ENCODE measurements at places on chromosomes 1 and 21.

GRCh38 chr1:37947364-37947763 lies 511 bp upstream of the INPP5B start:
- peak overlapping the region; percentile 100 for H3K27ac ChIP-seq
- no peaks in the 10 kb centered on the region for H3K27me3 ChIP-seq
- H3K4me1 ChIP-seq: peaks cover 15% of the 10 kb centered on the region

DNA sequence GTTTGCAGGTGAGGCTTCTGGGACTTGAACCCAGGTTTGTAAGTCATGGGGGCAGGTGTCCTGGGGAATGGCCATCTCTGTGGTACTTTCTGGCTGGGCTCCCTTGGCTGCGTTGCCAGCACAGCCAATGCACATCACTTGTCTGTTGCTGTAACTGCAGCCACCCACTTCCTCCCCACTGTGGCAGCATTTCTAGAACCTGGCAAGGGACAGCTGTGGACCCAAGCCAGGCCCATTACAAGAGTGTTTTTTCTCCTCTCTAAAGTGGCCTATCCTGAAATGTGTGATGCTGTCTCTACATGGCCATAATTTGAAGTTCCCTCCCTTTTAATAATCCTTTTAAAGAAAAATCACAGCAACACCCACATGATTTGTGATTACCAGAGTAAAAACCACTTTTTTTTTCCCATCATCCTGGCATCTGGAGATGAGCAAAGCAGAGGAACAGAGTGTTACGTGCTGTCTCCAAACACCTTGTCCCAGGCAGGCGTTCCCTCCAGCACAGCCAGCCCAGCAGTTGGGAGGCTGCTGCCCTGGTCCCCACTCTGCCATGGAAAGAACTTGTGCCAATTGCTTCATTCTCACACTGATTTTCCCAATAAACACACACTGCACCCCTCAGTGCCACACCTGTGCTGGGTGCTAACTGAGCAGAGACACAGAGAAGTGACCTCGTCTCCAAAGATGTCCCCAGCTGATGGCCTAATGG lies 360.6 kb upstream of the USP24 start:
- no peaks in the 10 kb centered on the region for H3K4me1 ChIP-seq
- H3K36me3 ChIP-seq: no peaks in the 10 kb centered on the region
- H3K4me3 ChIP-seq: no peak overlapping the region
- H3K27me3 ChIP-seq: peaks cover 6% of the 10 kb centered on the region
- no peak for DNase-seq
- H3K27ac ChIP-seq: no peak overlapping the region

GRCh38 chr21:44946254-44947041 lies 6.6 kb downstream of the SLX9 start:
- H3K4me3 ChIP-seq: no peak overlapping the region
- peaks cover 11% of the 10 kb centered on the region for H3K36me3 ChIP-seq
- peaks cover 23% of the 10 kb centered on the region for H3K4me1 ChIP-seq

DNA sequence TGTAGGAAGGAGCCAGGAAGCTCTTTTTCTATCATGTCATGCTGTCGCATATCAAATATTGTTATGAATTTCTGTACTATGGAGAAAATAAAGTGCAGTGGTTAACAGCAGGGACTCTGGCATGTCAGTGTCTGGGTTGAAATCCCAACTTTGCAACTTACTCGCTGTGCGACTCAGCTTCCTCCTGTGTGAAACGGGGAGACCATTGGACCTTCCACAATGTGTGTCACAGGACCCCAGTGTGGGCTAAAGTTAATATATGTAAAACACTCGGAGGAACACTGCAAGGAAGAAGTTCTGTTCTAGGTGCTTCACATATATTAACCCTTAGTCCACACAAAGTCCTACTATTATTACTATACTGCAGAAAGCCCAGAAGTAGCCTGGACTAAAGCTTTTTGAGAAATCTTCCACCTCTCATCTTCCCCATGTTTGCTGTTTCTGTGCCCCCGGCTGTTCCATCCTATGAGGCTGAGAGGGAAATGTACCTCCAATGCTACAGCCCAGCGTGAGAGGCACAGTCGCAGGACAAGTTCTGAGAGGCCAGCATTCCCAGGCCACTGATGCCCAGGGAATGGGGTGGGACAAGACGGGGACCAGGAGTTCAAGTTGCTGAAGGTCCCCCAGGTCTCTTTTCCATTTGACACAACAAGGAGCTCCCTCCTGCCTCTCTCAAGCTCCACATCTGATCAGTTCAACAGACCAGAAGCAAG lies 1.9 kb downstream of the CHIT1 start:
- no peak for DNase-seq
- H3K36me3 ChIP-seq: no peaks in the 10 kb centered on the region
- no peak overlapping the region for H3K4me3 ChIP-seq
- peaks cover 7% of the 10 kb centered on the region for H3K27me3 ChIP-seq
- H3K27ac ChIP-seq: no peak overlapping the region

DNA sequence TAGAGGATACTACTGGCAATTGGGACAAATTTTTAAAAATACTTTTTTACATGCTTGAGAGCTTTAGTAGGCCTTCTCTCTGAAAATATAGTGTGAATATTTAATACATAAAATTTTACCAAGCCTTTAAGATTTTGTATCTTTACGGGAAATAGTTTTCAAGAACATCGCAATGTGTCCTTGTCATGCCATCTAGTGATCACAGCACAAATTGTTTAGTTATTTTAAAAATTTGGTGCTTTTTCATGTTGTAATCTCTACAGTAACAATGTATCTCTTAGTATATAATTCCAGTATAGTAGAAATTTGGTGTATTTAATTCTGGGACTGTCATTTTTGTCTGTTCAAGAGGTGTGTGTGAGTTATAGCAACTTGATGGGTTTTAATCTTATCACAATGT lies 6.7 kb downstream of the CDC7 start:
- no peak overlapping the region for H3K27ac ChIP-seq
- peaks cover 21% of the 10 kb centered on the region for H3K4me1 ChIP-seq
- no peaks in the 10 kb centered on the region for H3K27me3 ChIP-seq

GRCh38 chr1:155015527-155016230 lies 13.1 kb downstream of the ZBTB7B start:
- H3K27me3 ChIP-seq: peaks cover 5% of the 10 kb centered on the region
- H3K4me1 ChIP-seq: peaks cover 48% of the 10 kb centered on the region

- H3K27ac ChIP-seq: peak overlapping the region; percentile 90
- H3K27me3 ChIP-seq: peaks cover 4% of the 10 kb centered on the region
- DNase-seq: no peak
These were observed 897 bp downstream of the SLC25A24 start for GRCh38 chr1:108199201-108199691.

DNA sequence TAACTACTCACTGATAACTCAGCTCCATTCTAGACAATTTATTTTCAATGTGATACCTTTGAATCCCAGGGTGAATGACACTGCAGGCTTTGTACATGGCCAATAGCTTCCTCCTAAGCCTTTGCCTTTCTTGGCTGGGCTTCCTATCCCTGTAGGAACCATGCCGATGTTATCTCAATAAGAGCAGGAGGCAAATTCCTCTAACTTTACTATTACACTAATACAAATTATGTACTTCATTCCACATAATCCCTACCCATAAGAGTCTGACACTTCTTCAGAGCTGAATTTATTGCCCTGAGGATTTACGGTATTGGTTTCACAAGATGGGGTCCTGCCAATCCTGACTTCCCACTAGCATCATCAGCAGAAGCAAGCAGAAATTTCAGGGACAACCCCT lies 14.0 kb downstream of the TGFBR3 start:
- peaks cover 25% of the 10 kb centered on the region for H3K4me1 ChIP-seq
- peaks cover 51% of the 10 kb centered on the region for H3K27me3 ChIP-seq
- DNase-seq: no peak
- H3K4me3 ChIP-seq: no peak overlapping the region

DNA sequence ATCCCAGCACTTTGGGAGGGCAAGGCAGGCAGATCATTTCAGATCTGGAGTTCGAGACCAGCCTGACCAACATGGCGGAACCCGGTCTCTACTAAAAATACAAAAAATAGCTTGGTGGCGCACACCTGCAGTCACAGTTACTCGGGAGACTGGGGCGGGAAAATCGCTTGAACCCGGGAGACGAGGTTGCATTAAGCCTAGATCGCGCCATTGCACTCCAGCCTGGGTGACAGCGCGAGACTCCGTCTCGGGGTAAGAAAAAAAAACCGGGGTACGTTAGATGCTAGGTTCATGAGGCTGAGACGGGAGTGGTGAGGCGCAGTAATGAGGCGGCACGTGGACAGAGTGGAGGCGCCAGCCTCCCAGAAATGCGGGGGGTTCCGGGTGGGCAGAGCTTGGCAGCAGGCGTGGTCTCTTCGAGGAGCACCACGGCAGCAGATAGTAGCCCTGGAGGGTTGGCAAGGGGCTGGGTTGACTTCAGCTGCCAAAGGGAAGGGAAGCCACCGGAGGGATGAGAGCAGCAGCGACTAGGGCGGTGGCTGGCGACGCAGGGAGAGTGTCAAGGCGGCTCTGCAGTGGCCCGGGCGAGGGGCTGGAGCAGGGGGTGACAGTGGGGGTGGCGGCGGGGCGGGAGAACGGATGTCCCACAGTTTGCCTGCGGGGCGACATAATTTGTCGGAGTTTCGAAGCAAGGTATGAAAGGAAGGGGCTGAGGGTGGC lies 832 bp downstream of the MRPL20 start:
- H3K4me1 ChIP-seq: peaks cover 23% of the 10 kb centered on the region
- DNase-seq: no peak
- peak overlapping the region; percentile 95 for H3K27ac ChIP-seq
- peak overlapping the region; percentile 93 for H3K4me3 ChIP-seq
- H3K27me3 ChIP-seq: no peaks in the 10 kb centered on the region
- H3K36me3 ChIP-seq: peaks cover 13% of the 10 kb centered on the region

DNA sequence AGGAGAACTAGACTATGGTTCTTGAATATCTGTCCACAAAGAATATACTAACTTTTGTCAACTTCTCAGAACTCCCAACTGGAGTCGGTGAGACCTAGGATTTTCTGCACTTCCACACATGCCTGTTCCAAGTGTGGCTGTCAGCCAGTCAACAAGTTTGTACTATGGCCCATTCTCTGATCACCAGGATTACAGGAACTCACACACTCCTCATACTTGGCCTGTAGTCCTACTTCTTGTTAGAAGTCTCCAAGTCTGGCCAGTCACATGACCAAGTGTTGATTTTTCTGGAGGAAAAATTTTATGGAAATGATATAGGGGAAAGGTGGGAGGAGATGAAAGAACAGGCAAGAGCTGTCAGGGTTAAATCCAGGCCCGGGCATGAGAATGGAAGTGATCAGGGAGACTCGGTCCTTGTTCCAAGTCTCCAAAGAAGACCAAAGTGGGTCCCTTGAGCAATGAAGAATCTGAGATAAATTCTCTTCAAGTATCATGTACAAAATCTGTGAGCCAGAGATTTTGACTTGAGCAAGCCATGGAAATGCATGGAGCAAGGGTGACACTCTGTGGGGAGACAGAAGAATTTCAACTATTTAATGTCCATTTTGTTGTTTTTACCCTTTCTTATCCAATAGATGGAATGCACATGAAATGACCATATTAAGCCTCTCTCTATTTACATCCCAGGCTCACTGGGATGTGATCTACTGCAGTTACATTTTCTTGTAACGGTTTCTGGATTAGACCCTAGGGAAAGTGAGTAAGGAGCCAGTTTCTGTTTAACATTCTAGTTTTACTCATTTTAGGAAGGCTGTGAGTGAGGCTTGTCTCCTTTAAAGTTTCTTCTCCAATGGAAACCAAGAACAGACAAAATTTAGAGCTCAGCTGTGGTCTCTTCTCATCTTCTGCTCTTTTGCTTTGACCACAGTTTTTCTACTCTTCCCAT lies 320.9 kb downstream of the ASTN1 start:
- H3K27me3 ChIP-seq: no peaks in the 10 kb centered on the region
- no peak for DNase-seq
- H3K27ac ChIP-seq: no peak overlapping the region
- no peaks in the 10 kb centered on the region for H3K36me3 ChIP-seq

- H3K27ac ChIP-seq: no peak overlapping the region
- no peak for DNase-seq
- no peak overlapping the region for H3K4me3 ChIP-seq
- H3K36me3 ChIP-seq: no peaks in the 10 kb centered on the region
- H3K4me1 ChIP-seq: no peaks in the 10 kb centered on the region
These were observed 97.4 kb upstream of the IPO9 start for GRCh38 chr1:201731592-201731991.

DNA sequence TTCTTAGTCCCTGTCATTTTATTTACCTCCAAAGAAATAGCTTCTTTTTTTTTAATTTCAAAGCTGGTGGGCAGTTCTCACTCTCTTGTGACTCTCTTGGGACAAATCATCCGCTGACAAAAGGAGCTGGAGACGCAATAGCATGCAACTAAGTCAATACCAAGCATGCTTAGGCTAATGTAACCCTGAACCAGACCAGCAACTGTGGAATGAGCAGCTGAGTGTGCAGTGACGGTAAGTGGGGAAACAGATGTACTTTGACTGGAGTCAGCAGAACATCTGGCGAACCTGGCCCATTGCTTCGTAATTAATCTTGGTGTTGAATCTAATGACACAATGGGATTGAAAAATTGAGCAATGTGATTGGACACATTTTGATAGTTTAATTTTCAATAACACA lies 280.7 kb upstream of the PLXNA2 start:
- H3K4me1 ChIP-seq: no peaks in the 10 kb centered on the region
- H3K4me3 ChIP-seq: no peak overlapping the region
- peaks cover 2% of the 10 kb centered on the region for H3K27me3 ChIP-seq
- H3K27ac ChIP-seq: no peak overlapping the region

DNA sequence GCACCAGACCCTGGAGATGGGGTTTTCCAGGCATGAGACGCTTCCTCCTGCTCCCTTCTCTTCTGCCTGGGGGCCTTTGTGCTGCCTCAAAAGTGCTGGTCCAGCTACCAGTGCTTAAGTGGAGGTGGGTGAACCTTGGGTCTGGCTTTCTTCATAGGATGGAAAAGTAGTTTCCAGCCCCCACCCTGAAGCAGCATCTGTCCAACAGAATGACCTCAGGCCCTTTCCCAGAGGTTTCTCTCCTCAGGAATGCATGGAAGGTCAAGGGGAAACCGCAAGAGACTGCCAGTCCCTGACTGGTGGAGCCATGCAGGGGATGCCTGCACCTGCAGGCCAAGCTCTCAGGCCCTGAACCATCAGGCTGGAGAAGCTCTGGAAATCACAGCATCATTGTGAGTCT lies 63.8 kb downstream of the HMGB4 start:
- no peak for DNase-seq
- H3K36me3 ChIP-seq: no peaks in the 10 kb centered on the region

GRCh38 chr1:220454155-220454777 lies 73.7 kb upstream of the MARK1 start:
- H3K4me3 ChIP-seq: no peak overlapping the region
- peaks cover 9% of the 10 kb centered on the region for H3K27me3 ChIP-seq
- no peaks in the 10 kb centered on the region for H3K36me3 ChIP-seq
- DNase-seq: no peak
- H3K27ac ChIP-seq: no peak overlapping the region
- no peaks in the 10 kb centered on the region for H3K4me1 ChIP-seq

DNA sequence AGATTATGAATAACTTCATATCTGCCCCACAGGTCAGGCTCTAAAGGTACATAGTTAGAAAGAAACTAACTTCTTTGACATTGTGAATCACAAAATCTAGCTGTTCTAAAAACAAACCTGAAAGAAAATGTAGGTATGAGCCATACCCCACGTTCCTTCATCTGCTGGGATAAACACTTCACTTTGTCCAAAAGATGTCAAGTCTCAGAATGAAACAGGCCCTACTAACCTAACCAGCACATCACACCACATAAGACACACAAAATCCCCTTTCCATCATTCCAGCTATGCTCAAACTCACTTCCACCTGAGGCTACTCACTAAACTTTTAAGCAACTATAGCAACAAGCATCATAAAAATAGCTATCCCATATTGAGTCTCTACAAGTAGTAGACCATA lies 65.2 kb upstream of the GJA5 start:
- H3K27me3 ChIP-seq: peaks cover 10% of the 10 kb centered on the region
- H3K27ac ChIP-seq: no peak overlapping the region
- no peaks in the 10 kb centered on the region for H3K36me3 ChIP-seq
